Endodermal cell (in vitro differentiated cells): ENCODE measurements at places on chromosomes 2 and 18. TPM values are rescaled to one million over a fixed set of nuclear protein-coding genes. Genes with fewer than 3 reads are reported as not detected.

DNA sequence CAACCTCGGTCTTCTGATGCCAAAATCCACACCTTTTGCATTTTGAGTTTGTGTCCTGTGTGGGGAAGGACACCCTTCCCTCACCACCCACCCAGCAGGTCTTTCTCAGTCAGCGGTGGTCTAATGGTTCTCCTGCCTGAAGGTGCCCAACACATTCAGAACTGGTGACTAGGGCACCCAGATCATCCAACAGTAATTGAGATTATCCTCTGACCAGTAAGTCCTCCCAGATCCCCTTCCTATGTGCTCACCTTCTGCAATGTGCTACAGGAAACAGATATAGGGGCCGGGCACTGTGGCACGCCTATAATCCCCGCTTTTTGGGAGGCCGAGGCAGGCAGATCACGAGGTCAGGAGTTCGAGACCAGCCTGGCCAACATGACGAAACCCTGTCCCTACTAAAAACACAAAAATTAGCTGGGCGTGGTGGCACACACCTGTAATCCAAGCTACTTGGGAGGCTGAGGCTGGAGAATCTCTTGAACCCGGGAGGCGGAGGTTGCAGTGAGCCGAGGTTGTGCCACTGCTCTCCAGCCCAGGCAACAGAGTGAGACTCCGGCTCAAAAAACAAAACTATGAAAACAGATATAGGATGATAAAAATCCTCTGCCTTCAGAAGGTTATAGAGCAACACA, 56.2 kb downstream of the REEP1 start:
- no peak for DNase-seq

TMEM17 gene
- 1.7 to 2.1 TPM (median 1.8 TPM) in 3 replicates for total RNA-seq

DNA sequence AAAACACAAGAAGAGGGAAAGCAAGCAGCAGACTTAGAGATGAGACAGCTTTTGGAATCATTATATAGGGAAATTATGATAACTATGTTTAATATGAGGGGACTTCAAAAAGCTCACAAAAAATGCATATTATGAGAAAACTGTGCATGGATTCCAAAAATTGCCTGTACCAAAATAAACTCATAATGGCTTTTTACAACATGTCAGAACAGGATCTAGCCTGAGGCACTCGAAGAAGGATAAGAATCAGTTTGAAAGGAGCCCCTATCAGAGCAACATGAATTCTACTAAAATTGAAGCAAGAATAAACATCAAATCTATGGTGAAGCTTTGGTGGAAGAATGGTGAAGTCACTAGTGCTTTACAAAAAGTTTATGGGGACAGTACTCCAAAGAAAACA, 187.4 kb downstream of the RDH14 start:
- no peak for DNase-seq

DNA sequence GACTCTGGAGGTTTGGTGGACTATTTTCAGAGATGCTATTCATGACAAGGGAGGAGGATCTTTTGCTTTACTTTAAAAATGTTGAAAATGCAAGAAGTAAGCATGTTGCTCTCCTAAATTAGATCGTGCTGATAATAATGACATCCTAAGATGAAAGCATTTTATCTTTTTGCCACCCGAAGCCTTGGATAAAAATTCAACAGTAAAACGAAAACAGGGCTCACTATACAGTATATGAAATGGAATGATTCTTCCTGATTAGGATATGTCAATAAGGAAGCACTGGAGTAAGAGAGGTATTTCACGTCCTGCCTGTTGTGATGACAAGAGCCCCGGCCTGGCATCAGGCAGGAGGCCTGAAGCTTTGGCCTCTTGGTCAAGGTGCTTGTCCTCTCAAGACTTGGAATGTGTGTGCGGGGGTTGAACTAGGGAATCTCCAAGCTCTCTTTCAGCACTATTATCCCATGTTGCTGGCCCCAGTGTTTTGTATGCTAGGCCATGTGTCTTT, 306.0 kb downstream of the MTX2 start:
- no peak for DNase-seq
